ENCODE measurements at places on chromosomes 2 and 18.
A peak's percentile ranks its signal among the peaks of the same experiment; 100 is the strongest.

DNA sequence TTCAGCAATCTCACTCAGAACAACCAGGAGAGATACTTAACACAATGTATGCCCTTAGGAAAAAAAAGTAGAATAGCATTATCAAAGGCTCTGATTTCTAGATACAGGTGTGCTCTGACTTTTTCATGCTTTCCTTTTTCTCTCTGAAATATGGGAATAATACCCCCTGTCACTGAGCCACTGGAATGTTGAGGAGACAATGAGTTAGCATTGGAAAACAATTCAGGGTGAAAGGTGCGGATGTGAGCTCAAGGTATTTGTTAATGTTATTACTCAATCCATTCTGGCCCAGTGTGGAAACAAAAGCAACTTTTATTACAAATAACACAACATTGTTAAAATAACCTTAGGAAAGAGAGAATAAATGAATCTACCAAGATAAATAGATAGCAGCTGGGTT, 228.0 kb downstream of the IKZF2 start:
- H3K27ac ChIP-seq = no peak overlapping the region
- H3K4me3 ChIP-seq = no peak overlapping the region
- no peaks in the 10 kb centered on the region for H3K4me1 ChIP-seq
- no peak for DNase-seq

- H3K27ac ChIP-seq = no peak overlapping the region
- DNase-seq = no peak
- H3K36me3 ChIP-seq = peaks cover 25% of the 10 kb centered on the region
Observed at GRCh38 chr2:223771475-223771874, 65.9 kb downstream of the AP1S3 start.

DNA sequence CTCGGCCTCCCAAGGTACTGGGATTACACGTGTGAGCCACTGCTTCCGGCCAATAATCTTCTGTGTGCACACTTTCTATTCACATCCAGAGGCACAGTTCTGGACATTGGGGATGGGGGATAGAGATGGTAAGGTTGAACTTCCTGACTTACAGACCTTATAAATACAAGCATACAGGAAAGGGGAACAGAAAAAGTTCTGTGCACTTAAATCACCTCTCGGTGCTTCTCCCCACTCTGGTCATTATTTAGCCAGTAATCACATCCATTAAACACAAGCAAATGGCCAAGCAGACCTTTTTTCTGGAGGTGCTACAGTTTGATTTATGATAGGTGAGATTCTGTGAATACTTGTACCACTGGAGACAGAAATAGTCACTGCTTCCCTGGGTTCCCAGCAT, 110.6 kb downstream of the CRIM1 start:
- DNase-seq = no peak
- peaks cover 9% of the 10 kb centered on the region for H3K4me1 ChIP-seq
- no peaks in the 10 kb centered on the region for H3K36me3 ChIP-seq
- H3K27me3 ChIP-seq = no peaks in the 10 kb centered on the region
- H3K4me3 ChIP-seq = no peak overlapping the region

DNA sequence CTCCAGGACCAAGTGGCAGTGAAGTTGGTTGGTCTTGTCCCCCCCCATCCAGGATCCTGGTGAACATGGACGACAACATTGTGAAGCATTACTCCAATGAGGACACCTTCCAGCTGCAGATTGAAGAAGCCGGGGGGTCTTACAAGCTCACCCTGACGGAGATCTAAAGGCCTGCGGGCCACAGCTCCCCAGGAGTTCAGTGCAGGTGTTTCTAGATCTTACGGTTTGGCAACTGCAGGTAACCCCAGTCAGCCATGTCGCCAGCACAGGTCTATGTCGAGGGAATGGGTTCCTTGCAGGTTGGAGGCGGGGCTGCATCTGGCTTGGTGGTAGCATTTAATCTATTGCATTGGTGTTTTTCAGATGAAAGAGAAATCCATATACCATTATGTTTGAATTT, 42.8 kb upstream of the KLF11 start:
- H3K4me3 ChIP-seq = no peak overlapping the region
- no peaks in the 10 kb centered on the region for H3K27me3 ChIP-seq
- H3K36me3 ChIP-seq = no peaks in the 10 kb centered on the region
- no peak overlapping the region for H3K27ac ChIP-seq

DNA sequence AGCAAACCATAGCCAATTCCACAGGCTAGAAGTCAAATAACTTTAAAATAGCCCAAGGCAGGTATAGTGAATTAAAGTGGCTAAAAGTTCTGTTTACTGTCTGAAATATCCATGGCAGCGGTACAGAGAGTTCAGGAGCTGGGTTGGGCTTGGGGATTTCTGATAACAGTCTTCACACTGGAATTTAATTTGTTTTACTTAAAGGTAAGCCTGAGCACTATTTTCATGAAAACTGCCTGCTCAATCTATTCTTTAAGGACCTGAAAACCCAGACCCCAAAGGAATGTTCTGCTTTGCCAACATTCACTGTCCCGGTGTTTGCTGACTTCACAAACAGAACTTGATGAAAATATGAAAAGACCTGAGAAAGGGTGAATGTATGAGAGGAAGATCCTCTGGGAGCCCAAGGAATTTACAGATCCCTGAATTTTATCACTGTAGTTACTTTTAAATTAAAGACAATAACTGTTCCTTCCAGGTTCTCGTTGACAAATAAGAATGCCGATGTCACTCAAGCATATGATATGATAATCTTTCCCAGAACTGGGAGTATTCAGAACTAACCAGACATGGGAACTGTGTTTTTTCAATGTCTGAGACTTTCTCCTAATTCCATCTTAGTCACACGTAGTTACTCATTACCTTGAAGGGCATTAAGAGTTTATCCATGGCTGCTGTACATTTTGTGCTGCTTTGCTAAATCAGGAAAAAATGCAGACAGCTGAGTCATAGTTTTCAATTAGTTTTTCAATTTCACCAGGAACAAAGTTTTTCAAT, 28.3 kb upstream of the ITGB6 start:
- H3K27me3 ChIP-seq = no peaks in the 10 kb centered on the region
- no peaks in the 10 kb centered on the region for H3K4me1 ChIP-seq
- no peak overlapping the region for H3K4me3 ChIP-seq
- no peaks in the 10 kb centered on the region for H3K36me3 ChIP-seq

GRCh38 chr2:5482929-5483331, 209.3 kb upstream of the SOX11 start:
- no peak overlapping the region for H3K4me3 ChIP-seq
- no peaks in the 10 kb centered on the region for H3K4me1 ChIP-seq
- DNase-seq = no peak
- H3K27me3 ChIP-seq = no peaks in the 10 kb centered on the region

GRCh38 chr2:151095463-151095862, 166.2 kb downstream of the RBM43 start:
- H3K27ac ChIP-seq = no peak overlapping the region
- no peaks in the 10 kb centered on the region for H3K36me3 ChIP-seq
- H3K27me3 ChIP-seq = no peaks in the 10 kb centered on the region
- H3K4me1 ChIP-seq = peaks cover 17% of the 10 kb centered on the region
- H3K4me3 ChIP-seq = no peak overlapping the region

DNA sequence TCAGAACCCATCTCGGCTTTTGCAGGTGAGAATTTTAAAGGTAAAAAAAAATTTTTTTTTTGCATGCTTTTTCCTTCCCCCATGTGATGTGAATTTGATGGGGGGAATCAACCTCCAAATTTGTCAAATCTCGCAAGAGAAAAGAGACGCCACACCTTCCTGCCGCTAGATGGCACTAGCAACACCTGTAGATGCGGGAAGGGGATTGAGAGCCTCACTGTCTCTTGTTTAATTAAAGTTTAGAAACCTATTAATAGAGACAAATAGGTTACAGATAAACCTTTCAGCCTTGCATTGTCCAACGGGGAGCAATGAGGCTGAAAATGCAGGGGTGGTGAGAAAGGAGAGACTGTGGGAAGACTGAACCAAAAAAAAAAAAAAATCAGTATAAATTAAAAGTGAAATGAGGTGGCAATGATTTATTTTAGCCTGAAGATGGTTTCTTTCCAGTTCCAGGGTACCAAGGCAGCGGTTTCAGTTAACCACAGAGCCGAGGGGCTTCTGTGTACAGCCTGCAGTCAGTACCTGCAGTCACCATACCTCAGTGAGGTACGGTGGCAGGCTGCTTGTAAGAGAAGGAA, 84.6 kb downstream of the NRP2 start:
- H3K4me3 ChIP-seq = no peak overlapping the region
- H3K27me3 ChIP-seq = no peaks in the 10 kb centered on the region
- no peaks in the 10 kb centered on the region for H3K36me3 ChIP-seq
- peaks cover 6% of the 10 kb centered on the region for H3K4me1 ChIP-seq
- DNase-seq = peak; percentile 48

DNA sequence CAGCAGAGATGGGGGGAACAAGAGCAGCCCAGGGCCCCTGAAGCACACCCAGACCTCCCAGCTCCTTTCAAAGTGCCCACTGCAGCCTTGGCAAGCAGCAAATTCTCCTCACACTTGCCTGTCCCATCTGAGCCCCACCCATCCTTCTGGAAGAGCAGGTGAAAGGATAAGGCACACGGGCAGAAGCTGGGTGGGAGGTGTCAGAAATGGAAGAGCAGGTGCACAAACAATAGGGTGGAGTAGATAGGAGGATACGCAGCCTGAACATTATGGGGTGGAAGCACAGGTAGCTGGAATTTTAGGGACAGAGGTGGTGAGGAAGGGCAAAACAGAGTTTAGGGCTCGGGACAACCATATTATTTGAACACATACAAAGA, 69.2 kb downstream of the TNS1 start:
- H3K36me3 ChIP-seq = no peaks in the 10 kb centered on the region
- H3K27me3 ChIP-seq = no peaks in the 10 kb centered on the region
- H3K4me3 ChIP-seq = no peak overlapping the region
- H3K27ac ChIP-seq = no peak overlapping the region
- peaks cover 41% of the 10 kb centered on the region for H3K4me1 ChIP-seq

- no peak overlapping the region for H3K27ac ChIP-seq
- H3K4me1 ChIP-seq = no peaks in the 10 kb centered on the region
- H3K4me3 ChIP-seq = no peak overlapping the region
- H3K27me3 ChIP-seq = no peaks in the 10 kb centered on the region
- no peak for DNase-seq
- H3K36me3 ChIP-seq = no peaks in the 10 kb centered on the region
Observed at GRCh38 chr2:52141076-52141475, 1109.1 kb upstream of the NRXN1 start.

DNA sequence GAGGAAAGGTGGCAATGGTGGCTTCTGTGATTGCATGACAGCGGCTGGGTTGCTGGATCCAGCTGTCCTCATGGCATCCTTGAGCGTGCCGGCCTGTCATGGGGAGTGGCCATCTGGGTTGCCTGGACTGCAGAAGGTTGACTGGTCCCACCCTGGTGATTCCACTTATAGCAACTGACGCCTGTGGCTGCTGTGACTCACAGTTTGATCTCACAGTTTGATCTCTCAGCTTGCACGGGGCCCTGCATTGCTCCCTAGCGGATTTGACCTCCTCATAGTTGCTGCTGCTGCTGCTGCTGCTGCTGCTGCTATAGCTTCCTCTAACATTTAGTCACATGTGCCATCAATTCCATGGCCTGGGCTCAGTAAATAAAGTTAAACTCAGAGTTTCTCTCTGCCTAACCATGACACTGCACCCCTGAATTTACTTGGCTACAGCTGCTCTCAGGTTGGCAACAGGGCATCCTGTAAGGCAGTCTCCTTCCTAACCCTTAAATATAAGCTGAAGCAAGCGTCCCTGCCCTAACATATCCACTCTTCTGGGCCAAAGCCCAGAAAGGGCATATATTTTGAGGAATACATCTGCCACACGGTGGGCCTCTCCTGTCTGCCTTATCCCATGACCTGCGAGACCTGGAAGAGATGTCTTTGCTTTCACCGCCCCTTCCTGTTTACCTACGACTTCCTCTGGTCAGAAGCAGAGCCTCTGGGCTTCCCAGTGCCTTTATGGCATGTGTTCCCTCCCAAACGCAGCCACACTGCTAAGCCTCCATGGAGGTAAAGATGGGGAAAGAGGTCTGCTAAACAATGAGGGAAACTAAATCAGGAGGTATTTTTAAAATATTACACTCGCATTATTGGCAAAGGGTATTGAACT, 37.8 kb upstream of the CCDC150 start:
- no peak for DNase-seq
- H3K4me1 ChIP-seq = no peaks in the 10 kb centered on the region
- no peak overlapping the region for H3K27ac ChIP-seq
- no peaks in the 10 kb centered on the region for H3K36me3 ChIP-seq
- H3K4me3 ChIP-seq = no peak overlapping the region
- H3K27me3 ChIP-seq = peaks cover 4% of the 10 kb centered on the region

GRCh38 chr2:170228429-170228828, 50.5 kb downstream of the MYO3B start:
- DNase-seq = no peak
- H3K27me3 ChIP-seq = no peaks in the 10 kb centered on the region
- H3K4me1 ChIP-seq = no peaks in the 10 kb centered on the region
- no peaks in the 10 kb centered on the region for H3K36me3 ChIP-seq
- no peak overlapping the region for H3K4me3 ChIP-seq

- no peak overlapping the region for H3K4me3 ChIP-seq
- DNase-seq = no peak
- H3K4me1 ChIP-seq = peaks cover 3% of the 10 kb centered on the region
Observed at GRCh38 chr2:24657818-24658217, 135.4 kb downstream of the PTRHD1 start.

All from CD14-positive monocyte (primary cell).